Progenitor cell of endocrine pancreas (in vitro differentiated cells): ENCODE measurements at places on chromosomes 6 and 20.

DNA sequence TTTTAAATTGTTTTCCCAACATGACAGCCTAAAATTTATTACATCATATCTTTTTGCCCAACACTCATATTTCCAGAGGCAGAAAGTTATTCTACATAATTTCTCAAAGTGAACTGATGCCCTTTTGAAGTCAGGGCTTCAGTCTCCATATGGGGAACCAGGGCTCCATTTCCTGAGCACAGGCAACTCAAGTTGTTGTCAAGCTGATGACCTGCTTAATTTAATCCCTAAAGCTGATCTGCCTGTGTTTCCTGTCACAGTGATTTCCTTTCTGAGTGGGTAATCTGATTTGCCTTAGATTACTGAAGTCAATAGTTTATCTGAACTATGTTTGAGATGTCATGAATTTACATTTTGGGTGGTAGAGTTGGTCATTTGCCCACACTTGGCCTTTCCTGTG, 932.1 kb upstream of the MANEA start:
- DNase-seq: no peak

DNA sequence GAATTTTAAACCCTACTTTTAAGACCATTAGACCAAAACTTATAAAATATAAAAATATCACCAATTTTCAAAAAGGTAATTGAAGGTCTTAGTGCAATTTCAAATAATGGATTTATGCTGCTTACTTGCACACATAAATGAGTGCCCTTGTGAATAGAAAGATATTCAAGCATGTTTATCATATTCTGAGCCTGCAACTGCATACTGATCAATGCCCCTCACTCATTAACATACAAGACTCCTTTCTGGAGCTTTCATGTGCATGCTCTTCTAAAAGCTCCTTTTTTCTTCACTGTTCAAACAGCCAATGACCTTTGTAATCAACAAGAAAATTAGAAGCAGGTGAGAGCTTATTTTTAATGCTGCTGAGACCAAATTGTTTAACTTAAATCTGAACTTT, 1139.3 kb downstream of the HACE1 start:
- no peak for DNase-seq

DNA sequence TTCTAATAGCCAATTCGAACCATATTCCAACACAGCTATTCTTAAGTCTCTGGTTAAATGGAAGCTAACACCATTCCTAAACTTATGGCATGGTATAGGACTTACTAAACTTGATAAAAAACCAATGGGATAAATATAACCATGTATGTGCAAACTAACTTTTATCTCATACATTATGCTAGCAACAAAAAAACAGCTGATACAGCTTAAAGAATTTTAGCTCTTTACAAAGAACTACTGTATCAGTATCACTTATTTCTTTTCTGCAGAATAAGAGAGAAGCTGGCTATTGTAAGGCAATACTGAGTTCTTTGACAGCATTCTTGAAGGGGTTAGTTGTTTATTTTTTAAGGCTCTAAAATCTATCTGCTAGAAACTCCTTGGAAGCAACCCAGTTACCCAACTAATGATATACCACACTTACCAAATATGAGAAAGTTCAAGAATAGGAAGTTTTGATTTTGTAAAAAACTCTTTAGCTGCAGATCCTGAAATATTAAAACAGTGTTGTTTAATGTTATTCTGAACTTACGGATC, 44.9 kb downstream of the REPS1 start:
- DNase-seq: no peak

DNA sequence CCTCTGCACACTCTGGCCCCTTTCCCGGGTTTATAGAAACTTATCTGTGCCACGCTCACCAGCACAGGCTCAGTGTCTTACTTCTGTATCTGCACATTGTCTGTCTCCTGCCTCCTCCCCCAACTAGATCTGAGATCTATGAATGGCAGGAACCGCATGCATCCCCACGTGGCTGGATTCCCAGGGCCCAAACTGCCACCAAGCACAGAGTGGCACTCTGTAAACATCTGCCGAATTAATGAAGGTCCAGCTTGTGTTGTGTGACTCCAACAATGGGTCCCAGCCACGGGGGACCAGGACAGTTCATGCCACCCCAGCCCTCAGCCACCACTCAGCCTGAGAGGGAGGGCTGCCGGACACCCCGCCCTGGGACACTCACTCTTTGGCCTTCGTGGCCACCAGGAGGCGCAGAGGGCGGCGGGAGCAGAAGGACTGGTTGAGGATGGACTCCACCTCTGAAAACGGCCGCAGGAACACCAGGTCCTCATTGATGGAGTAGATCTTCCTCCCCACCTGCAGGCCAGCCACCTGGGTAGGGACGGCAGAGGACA, 171.1 kb downstream of the PREX1 start:
- DNase-seq: no peak

- DNase-seq: no peak
Measured at GRCh38 chr6:46964716-46965519, 43.2 kb upstream of the ADGRF5 start.

DNA sequence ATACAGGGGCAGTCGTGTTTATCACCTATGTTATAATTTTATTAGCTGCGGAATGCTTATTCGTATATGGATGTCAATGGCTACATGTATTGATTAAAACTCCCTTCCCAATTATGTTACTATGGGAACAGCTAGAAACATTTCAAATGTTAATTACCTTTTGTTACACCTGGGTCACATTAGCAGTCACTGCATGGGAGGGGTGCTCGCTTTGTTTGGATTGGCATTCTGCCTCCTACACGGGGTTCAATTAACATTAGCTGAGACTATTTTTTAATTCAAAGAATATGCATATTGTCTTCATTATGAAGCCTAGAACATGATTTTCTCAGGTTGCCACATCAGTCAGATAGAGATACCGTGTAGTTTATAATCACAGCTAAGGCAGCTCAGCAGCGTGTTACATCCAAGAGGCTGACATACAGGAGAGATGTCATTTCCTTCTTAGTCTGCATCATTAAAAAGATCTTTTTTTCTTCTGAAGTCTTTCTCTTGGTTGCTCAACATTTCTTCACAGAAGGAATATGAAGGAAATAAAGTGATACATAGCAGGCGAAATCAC, 76.2 kb upstream of the RPS6KA2 start:
- DNase-seq: no peak

DNA sequence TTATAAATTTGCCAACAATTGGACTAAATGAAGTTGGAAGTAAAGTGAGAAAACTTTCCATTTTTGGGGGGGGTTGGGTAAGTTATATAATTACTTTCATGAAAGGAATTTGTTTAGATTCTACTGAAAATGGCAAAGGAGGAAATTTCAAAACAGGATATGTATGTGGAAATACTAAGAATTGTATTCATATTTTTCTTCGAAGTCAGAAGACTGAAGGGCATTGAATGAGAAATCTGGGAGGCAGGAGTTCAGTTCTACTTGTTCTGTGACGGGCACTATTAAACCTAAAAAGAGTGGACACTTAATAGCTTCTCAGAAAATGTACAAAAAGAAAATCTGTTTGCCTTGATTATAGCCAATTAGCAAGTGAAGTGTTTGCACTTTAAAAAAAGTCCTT, 114.7 kb downstream of the PRIM2 start:
- DNase-seq: no peak

GRCh38 chr6:87407561-87407900, 241 bp upstream of the CFAP206 start:
- no peak for DNase-seq

GRCh38 chr20:43949741-43950618, 35.3 kb downstream of the TOX2 start:
- DNase-seq: no peak

- no peak for DNase-seq
Measured at GRCh38 chr20:62859721-62860120, 1.9 kb downstream of the TCFL5 start.

DNA sequence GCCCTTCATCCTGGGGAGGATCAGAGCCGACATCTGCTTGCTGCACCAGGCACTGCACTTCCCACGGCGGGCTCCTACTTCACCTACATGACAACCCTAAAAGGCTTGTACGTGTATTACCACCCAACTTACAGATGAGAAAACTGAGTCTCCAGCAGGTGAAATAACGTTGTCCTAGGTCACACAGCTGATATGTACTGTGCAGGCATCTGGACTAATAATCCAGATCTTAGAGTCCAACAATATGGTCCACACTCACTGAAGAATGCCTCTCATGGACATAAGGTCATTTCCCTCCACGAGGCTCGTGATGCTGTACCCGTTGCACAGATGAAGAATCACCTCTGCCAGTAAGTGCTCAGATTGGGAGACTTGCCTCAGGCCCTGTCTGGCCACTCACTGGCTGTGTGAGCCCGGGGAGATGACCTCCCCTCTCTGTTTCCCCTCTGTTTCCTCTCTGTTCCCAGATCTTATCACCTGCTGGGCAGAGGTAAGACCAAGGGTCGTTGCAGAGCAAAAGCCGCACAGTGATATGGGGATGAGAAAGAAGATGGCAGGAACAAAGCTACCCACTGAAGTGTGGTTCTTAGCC, 32.1 kb downstream of the TGM2 start:
- DNase-seq: no peak

DNA sequence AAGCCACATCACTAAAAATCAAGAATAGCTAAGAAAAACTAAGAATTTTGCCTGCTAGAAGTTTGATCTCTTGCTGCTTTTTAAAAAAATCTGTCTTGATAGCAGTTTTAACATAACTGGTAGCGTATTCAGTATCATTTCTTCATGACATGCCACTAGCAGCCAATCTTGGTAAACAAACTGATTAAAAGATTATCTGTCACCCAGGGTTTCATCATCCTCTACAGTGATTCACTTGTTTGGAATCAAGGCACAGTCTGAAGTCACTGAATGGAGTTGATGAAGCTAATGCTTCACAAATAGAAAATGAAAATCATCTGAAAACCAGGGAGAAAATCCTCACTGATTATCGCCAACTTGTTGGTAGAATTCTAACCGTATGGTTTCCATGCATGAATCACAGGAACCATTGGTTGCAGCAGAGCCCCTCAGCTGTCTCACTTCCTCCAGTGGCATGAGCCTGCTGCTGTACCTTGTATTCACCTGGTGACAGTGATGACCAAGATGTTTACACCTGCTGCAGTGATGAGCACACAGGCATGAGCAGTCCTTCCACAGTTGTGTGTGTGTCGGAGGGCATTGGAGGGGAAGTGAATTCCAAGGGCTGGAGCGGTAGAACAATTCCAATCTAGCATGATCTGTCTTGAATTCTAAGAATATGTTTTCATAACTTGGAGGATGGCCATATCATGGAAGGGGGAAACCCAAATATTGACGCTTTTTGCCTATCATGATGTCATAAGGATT, 275.0 kb downstream of the KHDC1L start:
- no peak for DNase-seq

- no peak for DNase-seq
Measured at GRCh38 chr6:106128981-106129781, 43.0 kb downstream of the PRDM1 start.

DNA sequence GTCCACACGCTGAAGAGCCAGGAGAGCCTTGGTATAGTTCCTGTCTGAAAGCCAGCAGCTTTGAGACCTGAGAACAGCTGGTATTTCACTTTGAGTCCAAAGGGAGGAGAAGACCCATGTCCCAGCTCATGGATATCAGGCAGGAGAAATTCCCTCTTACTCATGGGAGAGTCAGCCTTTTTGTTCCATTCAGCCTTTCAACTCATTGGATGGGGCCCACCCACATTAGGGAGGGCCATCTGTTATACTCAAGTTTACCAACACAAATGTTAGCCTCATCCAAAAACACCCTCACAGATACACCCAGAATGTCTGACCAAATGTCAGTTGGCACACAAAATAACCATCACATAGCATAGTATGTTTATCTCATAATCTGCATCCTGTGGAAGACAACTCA, 80.1 kb downstream of the GMDS start:
- DNase-seq: no peak

- DNase-seq: no peak
Measured at GRCh38 chr20:41160686-41161085, 23.3 kb downstream of the PLCG1 start.

- no peak for DNase-seq
Measured at GRCh38 chr6:88683734-88684133, 279.7 kb downstream of the RNGTT start.

- no peak for DNase-seq
Measured at GRCh38 chr20:58623579-58624473, 27.3 kb upstream of the STX16 start.

DNA sequence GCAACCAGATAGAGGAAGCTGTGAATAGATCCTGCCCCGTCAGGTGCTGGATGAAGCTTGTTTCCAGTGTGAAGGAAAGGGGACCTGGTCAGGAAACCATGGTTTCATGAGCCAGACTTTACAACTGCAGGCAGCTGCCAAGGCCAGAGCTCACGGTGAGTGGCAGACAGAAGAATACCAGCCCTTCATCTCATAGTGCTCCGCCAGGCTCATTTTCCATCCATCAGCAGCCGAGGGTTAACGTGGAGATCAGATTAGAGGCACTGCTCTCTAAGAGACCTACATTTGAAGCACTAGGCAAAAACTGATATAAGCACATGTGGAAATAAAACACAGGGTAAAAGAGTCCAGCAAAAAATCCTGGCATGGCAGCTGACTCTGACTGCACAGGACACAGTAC, 172.4 kb downstream of the CD24 start:
- no peak for DNase-seq

DNA sequence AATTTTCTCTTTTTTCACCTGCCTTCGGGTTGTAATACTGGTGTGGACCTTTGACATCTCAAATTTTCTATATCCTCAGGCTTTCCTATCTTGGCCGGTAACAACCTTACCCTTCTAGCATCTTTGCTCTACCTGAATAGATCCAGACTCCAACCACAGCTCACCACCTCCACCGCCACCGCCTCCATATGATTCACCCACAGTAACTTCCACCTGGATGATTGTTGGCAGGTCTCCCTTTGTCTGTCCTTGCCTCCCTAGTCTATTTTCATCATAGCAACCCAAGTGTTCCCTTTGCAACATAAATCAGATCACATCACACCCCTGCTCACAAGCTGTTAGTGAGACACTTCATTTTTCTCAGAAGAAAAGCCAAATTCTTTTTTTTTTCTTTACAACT, 525.8 kb upstream of the POU3F2 start:
- no peak for DNase-seq

DNA sequence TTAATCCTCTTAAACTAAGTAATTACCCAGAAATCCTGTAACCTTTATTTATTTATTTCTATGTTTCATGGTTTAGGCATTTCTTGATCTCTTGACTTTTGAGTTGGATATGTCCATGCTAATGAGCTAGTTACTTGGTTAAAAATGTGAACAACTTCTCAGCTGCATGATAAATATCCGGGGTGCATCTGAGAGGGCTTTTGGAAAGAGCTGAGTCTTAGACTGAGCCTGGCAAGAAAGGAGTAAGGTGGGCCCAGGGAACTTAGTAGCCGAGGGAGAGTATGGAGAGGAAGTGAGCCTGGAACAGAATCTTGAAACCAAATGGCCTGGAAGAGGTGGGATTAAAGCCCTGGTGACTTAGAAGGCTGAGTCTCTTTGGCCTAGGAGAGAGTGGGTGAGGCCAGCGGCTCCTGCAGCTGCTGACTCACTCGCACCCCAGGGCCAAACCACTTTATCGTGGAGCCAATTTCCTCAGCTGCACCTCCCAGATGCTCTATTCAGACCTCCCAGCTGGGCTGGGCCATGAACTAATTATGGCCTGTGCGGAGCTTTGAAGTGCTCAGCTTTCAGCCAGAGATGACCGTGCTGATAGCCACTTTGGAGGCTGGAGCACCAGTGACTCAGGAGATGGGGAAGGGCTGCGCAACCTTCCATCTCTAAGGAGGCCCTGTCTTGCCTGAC, 19.1 kb downstream of the TGM3 start:
- no peak for DNase-seq
